ENCODE measurements at places on chromosomes 12 and 14. TPM values are rescaled to one million over a fixed set of nuclear protein-coding genes. Genes with fewer than 3 reads are reported as not detected.

Gene KLRG1
- not detected for total RNA-seq

Gene APOF
- not detected for total RNA-seq

Gene AKAP6
- 40.6 TPM for total RNA-seq

Gene RAB2B
- 22.6 TPM for total RNA-seq

Gene LIN7A
- 1.3 TPM for total RNA-seq

DNA sequence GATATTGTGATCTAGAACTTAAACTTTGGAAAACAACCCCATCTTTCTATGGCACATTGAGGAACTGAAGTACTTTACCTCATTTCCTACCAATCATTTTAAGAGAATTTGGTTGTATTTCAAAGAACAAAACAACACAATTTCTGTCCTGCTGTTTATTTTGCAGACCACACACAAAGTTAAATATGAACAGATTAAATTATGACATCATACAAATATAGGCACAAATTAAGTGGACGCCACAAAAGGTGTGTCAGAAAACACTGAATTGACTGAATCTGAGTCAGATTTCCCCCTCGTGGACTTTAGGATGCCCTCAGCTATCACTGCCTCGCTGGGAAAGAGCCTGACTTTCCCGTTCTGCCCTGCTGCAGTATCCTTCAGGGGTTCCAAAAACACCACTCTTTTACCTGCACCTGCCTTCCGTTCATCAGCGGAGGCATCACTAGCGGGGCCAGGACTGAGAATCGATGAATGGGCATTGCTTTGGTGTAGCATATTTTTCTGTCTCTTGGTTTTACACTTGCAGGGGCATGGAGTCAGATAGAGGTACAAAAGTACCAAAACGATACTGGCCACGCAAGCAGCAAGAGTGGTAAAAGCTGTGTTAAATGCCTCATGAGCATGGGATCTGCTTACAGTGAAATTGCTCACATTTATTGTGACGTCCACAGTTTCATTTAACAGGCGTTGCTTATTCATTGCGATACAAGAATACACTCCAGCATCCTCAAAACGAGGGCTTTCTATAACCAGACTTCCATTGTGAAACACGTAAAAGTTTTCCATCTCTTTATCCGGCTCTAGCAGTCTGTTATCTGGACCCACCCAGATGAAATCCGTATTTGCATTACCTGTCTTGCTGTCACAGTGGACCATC, 2.0 kb upstream of the PCED1B start:
- DNase-seq: no peak

- DNase-seq: no peak
Observed at GRCh38 chr14:32121536-32121935, 44.4 kb downstream of the ARHGAP5 start.

- DNase-seq: peak; percentile 4
Observed at GRCh38 chr14:29075761-29076160, 309.2 kb downstream of the FOXG1 start.

GRCh38 chr12:5498076-5498475, 66.2 kb downstream of the NTF3 start:
- peak; percentile 55 for DNase-seq

DNA sequence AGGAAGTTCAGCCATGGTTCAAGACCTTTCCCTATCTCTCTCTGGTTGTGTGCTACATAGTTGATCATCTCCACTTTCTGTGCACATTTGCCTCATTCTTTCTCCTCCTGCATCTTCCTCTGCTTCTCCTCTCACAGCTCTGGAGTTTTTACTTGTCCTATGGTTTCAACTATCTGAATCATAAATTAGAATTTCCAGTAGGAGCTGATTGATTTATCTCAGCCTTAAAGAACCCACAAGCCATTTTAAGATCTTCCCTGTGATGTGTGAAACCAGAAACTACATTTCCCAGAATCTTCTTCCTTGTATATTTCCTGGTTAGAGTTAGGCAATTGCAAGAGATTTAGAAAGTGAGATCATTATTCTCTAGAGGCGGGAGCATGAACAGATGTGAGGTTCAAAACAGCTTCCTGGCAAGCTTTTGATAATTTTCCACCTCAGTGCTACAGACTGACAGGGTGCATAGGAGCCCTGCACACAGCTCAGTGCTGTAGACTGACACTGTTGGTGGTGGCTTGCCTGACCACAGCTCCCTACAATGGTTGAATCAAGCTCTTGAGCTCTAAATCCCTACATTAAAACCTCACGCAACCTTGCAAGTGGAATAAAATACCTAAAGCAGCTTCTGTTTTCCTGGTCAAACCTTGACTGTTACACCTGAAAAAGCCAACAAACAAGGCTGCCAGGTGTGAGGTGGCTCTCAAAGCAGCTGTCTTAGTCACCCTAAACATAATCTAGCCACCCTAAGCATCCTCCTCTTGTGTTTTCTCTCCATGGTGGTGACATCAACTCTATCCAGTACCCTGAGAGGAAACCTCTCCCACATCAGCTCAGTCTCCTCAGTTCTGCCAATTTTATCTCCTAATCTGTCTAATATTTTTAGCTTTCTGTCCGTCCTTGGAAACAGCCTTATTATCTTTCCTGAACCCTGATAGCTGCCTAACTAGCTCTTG, 21.5 kb upstream of the IFNG start:
- peak; percentile 27 for DNase-seq

DNA sequence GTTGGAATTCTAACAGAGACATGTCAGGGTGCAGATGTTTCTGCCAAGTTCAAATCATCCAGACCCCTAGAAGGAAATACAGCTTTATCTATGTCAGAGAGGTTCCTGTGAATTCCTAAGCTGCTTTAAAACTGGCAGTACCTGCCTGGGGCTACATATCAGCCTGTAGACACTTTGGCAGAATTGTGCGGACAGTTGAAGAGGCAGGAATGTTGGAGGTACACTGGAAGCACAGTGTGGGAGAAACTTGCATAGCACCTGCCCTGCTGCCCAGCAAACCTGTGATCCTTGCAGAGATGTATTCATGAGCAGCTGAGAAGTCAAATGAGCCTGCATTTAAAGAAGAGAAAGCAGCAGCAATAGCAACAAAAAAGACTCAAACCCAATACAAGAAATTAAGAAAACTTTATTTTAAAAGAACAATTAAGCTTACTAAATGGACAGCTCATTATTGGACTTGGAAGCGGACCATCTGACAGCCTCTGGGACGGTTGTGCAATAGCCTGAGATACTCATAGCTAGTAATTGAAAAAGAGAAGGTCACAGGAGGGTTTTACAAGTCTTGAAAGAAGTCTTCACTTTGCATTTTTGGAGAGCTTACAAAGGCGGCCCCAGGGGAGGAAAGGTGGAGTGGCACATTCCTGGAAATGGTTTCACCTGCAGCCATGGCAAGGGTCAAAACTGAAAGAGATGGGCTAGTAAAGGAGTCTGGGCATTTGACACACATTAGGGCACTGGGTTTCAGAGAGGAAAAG, 280.9 kb upstream of the FLRT2 start:
- DNase-seq: no peak

- DNase-seq: no peak
Observed at GRCh38 chr14:88029500-88029899, 24.6 kb downstream of the GPR65 start.

GRCh38 chr12:50985322-50985721, 33.0 kb downstream of the HIGD1C start:
- DNase-seq: peak; percentile 76

DNA sequence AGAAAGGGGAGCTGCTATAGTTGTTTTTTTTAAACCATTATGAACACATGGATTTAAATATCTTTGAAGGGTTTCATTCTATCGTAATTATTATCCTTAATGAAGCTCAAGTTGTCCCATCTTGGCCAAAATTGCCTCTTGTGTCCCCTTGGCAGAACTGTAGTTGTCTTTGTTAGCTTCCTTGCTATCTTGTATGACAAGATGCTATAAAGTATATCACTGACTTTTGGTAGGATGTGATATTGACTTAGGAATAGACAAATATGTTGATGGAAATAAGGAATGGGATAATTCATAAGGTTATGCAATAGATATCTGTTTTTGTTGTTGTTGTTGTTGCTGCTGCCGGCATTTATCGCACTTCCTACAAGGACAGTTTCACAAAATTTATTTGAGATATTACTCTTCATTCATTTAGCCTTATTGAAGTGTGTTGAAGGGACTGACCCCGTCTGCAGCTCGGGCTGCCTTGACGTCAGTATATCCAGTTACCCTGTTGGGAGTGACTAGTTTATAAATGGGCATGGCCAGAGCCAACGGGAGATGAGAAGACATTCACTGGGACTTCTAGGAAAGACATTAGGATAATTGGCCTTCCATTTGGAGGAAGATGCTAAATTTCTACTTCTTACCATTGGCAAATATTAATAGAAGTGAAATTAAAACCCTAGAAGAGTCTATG, 26.1 kb upstream of the APOLD1 start:
- DNase-seq: no peak

DNA sequence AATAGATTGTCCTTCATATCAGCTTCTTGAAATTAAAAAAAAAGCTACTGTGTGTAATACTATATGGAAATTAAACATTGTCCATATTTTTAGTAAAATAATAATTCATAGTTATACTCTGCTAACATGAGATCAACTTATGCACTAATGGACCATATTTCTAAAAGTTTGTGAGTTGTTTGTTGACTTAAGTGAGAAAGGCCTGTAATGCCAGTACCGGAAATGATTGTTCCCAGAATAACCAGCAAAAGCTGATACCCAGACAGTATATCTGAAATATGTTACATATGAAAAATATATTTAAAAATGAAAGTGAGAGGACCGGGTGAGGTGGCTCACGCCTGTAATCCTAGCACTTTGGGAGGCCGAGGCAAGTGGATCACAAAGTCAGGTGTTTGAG, 35.9 kb downstream of the WNK1 start:
- DNase-seq: no peak

All from M059J (cell line).